ENCODE measurements at places on chromosomes 5 and 9. TPM values are rescaled to one million over a fixed set of nuclear protein-coding genes. Genes with fewer than 3 reads are reported as not detected.
A peak's percentile ranks its signal among the peaks of the same experiment; 100 is the strongest.

Gene PLAC8L1
- polyA plus RNA-seq: 0.99 TPM

- DNase-seq: no peak
- H3K4me3 ChIP-seq: no peak overlapping the region
- no peaks in the 10 kb centered on the region for H3K36me3 ChIP-seq
- H3K27me3 ChIP-seq: no peaks in the 10 kb centered on the region
These were observed 111.1 kb downstream of the RGS3 start for GRCh38 chr9:113574441-113575262.

Gene TRPM6
- polyA plus RNA-seq: 0.57 TPM

Gene ITGA1
- polyA plus RNA-seq: 1.3 TPM

DNA sequence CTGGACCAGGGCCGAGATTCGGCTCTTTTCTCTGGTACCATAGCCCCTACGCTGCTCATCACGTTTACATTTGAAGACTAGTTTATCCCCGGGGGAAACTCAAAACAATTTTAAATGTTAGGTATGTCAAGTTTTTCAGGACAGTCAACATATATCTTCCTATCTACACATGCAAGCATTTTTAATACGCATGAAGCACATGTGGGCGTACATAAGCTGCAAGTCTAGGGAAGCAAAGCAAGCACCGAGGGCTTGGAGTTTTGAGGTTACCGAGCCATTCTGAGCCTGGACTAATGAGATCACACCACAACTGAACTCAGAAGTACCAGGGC lies 154.4 kb downstream of the AUH start:
- H3K27ac ChIP-seq: no peak overlapping the region
- no peaks in the 10 kb centered on the region for H3K36me3 ChIP-seq
- DNase-seq: no peak

Gene ZNF366
- polyA plus RNA-seq: not detected

Gene AFAP1L1
- polyA plus RNA-seq: 0.79 TPM

Gene TAF11L5
- not detected for polyA plus RNA-seq

DNA sequence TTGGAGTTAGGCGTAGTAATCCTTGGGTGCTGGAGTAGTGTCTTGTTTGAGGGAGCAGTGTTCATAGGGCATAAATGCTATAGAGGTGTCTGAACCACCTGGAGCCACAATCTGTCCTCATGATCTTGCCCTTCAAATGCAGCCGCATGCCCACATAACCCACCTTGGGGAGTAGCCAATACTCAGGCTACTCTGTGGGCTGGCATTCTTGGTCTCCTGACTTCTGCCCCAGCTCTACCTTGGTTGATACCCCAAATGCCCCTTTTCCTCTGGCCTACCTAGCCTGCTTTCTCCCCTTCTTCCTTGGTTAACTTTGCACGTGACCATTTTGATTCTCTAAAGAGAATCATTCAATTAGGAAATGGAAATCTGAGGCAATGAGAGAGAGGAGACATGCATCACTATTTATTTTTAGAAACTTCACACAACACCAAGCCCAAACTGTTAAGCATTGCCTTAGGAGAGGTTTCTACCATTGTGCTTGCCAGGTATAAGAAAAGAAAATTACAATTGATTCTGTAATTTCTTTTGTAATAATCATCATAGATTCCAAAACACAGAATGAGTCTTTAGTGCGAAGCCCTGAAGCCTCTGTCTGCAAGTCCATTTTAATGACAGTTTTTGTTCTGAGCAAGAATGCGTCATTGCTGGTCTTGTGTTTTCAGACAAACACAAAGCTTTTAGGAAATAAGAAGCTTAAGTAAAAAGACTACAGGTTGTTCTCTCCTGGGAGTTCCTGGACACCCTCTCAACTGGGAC lies 135.2 kb downstream of the C9orf152 start:
- no peak overlapping the region for H3K4me3 ChIP-seq
- DNase-seq: no peak
- H3K4me1 ChIP-seq: peaks cover 8% of the 10 kb centered on the region
- H3K27ac ChIP-seq: no peak overlapping the region
- H3K27me3 ChIP-seq: no peaks in the 10 kb centered on the region
- H3K36me3 ChIP-seq: no peaks in the 10 kb centered on the region

Gene C9orf152
- not detected for polyA plus RNA-seq

Gene GDNF
- 0.15 TPM for polyA plus RNA-seq

Gene HINT2
- polyA plus RNA-seq: 62.1 TPM

GRCh38 chr5:80346055-80346454 lies 26.3 kb downstream of the SPZ1 start:
- no peak overlapping the region for H3K4me3 ChIP-seq
- no peak for DNase-seq
- H3K4me1 ChIP-seq: no peaks in the 10 kb centered on the region

- no peak for DNase-seq
- H3K4me3 ChIP-seq: no peak overlapping the region
- H3K4me1 ChIP-seq: no peaks in the 10 kb centered on the region
- no peaks in the 10 kb centered on the region for H3K27me3 ChIP-seq
- no peaks in the 10 kb centered on the region for H3K36me3 ChIP-seq
These were observed 20.3 kb downstream of the C9orf153 start for GRCh38 chr9:86238861-86239770.

DNA sequence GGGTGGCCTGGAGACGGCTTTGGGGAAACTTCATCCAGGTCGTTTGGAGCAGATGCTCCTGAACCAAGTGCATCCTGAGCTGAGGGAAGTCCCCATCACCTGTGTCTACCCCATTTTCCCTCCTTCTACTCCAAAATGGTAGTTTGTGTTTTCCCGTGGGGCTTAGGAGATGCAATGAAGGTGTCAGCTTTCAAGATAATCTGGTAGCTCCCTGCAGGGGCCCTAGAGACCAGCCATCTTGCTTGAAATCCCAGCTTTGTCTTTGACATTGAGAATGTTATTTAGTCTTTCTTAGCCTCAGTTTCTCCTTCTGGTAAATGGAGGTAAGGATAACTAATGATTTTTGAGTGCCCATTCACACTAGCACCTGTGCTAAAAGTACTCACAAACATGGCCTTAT lies 77.4 kb downstream of the WWC1 start:
- H3K27me3 ChIP-seq: no peaks in the 10 kb centered on the region
- H3K4me1 ChIP-seq: peaks cover 19% of the 10 kb centered on the region
- no peak overlapping the region for H3K4me3 ChIP-seq
- no peak for DNase-seq
- no peak overlapping the region for H3K27ac ChIP-seq

- peaks cover 4% of the 10 kb centered on the region for H3K4me1 ChIP-seq
- H3K36me3 ChIP-seq: no peaks in the 10 kb centered on the region
- no peak for DNase-seq
- no peak overlapping the region for H3K4me3 ChIP-seq
These were observed 27.1 kb downstream of the CYSTM1 start for GRCh38 chr5:140202078-140202477.

- peaks cover 17% of the 10 kb centered on the region for H3K36me3 ChIP-seq
- no peak for DNase-seq
- peak overlapping the region; percentile 100 for H3K4me3 ChIP-seq
- H3K27ac ChIP-seq: no peak overlapping the region
These were observed 650 bp downstream of the ELP1 start for GRCh38 chr9:108933231-108933717.

Gene ARID3C
- 0.25 TPM for polyA plus RNA-seq

DNA sequence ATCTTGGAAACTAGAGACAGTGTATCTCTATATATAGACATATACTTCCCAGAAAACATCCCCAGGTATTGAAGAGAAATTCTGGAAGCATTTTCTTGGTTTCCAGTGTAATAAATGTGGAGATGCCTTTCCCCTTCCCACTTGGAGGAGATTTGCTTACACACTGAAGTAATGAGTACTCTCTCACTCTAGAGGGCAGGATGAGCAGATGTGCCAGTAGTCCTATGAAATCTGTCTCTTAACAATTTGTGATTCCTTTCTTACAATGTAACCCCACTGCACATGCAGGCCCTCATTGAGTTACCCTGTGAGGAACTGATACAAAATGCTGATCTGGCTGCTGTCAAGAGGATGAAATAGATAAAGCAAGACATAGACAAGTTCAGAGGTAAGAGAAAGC lies 567.2 kb downstream of the SLCO4C1 start:
- H3K27me3 ChIP-seq: no peaks in the 10 kb centered on the region
- no peak for DNase-seq
- H3K4me3 ChIP-seq: no peak overlapping the region

Gene TMEM252
- not detected for polyA plus RNA-seq

DNA sequence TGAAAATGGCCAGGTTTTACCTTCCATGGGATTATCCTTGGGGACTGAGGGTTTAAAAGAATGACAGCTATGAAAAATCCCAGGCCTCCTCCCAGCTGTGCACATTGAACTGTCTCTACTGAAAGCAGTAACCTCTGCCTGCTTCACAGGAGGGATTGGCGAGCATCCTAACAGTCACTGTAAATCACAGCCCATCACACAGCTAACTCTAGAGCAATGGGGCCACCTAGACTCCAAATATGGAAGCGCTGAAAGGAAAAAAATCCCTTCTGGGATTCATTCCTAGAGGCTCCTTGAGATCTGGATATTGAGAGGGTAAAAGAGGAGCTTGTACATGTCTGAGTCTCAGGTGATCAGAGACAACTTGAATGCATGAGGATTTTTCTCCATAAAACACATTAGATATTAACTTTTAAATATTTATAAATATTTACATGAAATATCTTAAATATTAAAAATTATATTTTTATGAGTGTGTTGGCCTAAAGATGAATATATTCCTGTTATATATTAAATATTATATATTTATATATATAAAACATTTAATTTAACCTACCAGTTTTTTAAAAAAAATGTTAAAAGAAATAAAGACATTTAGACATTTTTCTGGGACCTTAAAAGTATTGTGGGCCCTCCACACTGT lies 133.8 kb upstream of the SLC24A2 start:
- no peak overlapping the region for H3K27ac ChIP-seq
- H3K36me3 ChIP-seq: no peaks in the 10 kb centered on the region
- no peak overlapping the region for H3K4me3 ChIP-seq

Gene ADAMTSL1
- polyA plus RNA-seq: 1.1 TPM

GRCh38 chr5:18244309-18244708 lies 610.0 kb downstream of the TAF11L14 start:
- DNase-seq: no peak
- H3K27ac ChIP-seq: no peak overlapping the region
- no peak overlapping the region for H3K4me3 ChIP-seq
- H3K27me3 ChIP-seq: no peaks in the 10 kb centered on the region
- H3K4me1 ChIP-seq: no peaks in the 10 kb centered on the region
- no peaks in the 10 kb centered on the region for H3K36me3 ChIP-seq

DNA sequence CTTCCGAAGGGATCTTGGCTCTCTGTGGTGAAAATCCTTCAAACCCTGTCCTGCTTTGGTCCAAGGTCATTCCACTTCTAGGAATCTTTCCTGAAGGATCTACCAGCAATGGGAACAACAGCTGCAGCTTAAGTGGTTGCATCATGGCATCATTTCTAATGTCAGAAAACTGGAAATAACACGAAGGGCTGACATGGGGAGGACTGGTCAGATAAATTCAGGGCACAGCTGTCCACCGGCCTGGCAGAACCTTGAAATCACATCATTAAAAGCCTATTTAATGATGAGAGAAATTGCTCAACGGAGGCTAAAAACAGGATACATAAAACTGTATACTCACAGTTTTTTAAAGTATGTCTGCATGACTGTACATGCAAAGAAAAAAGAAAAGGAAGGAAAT lies 28.3 kb downstream of the OLFML2A start:
- DNase-seq: no peak
- no peak overlapping the region for H3K4me3 ChIP-seq
- no peaks in the 10 kb centered on the region for H3K4me1 ChIP-seq

All from H1 (cell line).